Cerebellar nuclear complex (tissue), 1 donor: ENCODE measurements at places on chromosomes 7 and 10.

- DNase-seq = no peak
Measured at GRCh38 chr7:22470981-22471380, 29.0 kb downstream of the STEAP1B start.

GRCh38 chr7:123366626-123367025 lies 166.9 kb upstream of the SLC13A1 start:
- DNase-seq = no peak

DNA sequence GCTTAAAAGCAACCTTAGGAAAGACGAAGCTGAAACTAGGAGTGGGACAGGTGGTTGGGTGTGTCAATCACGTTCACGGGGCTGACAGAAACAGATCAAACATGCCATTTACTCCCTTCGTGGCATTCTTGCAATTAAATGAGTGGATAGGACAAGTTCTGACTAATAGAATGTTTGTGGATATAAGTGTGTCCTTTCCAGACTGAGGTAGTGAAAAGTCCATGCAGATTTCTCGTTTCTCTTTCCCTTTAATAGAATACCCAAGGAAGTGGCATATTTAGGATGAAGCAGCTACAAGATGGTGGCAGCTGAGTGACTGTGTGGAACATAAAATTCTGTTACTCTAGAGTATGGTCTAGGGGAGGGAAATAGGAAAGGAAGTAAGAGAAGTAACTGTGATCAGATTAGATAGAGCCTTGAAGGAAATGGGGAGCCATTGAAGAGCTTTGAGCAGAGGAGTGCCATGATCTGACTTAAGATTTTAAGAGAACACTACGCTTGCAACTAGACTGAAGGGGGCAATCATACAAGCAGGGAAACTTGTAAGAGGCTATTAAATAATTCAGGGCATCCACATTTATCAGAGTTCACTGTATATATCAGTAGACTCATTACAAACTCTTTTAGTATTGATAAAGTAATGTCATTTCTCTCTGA lies 46.3 kb upstream of the HYAL4 start:
- no peak for DNase-seq

DNA sequence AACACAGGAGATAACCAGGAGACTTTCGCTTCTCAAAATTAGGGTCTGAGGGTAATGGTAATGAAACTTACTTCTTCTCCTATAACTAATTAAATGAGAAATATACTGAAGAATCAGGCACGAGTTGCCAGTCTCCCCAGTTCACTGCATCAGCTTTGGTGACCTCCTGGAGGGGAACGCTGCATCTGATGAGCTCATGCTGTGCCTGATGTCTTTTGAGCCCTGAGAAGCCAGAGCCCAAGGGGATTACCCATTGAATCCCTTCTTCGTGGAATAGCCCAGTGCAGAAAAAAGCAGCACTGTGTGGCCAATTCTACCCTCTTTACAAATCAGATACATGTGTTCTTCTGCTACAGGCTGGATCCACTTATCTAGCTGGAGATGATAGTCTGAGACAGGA lies 45.1 kb downstream of the CYP2C9 start:
- no peak for DNase-seq

GRCh38 chr10:102131286-102132170 lies 1.3 kb upstream of the PPRC1 start:
- no peak for DNase-seq

- no peak for DNase-seq
Measured at GRCh38 chr7:7100432-7100849, 81.9 kb upstream of the C1GALT1 start.

DNA sequence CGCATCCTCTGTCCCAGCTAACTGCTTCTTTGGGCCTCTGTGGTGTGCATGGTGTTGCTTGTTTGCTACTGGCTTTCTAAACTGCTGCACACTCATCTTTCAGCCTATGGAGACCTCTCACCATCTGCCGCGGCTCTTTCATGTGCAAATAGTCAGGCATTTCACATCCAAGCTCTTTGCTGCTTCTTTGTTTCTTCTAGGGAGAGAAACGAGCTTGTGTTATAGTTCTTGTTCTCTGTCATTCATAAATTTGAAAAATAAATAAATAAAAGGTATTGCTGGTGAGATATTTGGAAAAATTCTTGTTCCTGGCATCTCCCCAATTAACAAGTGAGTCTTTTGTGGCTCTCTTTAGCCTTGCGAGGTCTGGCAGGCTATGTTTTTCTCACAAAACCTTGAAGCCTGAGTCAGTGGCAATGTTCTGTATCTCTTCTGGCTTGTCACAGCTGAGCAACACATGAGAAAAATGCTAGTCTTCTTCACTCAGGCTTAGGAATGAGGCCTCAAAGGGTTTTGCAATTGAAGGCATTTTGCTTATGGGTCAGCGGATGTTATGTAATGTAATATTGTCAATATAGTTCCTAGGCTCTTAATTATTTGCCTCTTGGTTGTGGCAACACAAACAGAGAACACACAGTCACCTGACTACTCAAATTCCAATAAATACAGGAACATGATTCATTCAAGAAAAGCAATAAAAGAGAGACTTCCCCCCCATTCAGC lies 274.0 kb downstream of the FRMD4A start:
- no peak for DNase-seq

DNA sequence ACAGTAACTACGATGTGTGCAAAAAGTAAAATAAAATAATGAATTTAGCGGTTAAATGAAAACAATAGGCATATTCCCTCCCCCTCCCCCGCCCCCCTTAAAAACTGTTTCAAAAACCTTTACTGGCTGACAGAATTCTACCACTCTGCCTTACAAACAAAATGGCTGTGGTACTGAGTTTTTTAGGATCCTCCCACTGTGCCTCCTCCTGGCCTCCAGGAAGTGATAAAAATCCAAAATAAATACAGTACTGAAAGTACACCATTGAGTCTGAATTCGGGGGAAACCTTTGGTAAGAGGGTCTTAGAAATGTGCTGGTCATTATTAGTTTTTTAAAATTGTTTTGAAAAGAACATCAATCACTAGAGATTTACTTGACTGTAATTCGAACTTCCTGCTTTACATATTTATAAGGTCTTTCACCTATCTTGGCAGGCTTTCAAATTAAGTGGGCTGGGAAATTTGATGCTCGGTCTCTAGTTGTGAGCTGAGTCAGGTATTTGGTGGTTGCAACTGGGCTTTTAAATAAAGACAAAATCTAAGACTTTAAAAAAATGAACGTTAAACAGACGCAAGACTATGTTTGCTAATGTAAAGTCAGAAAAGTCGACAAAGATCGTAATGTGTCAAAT lies 32.5 kb upstream of the EPC1 start:
- DNase-seq = no peak

GRCh38 chr7:108561047-108561619 lies 8.4 kb downstream of the THAP5 start:
- no peak for DNase-seq

GRCh38 chr7:135247746-135248471 lies 14.3 kb downstream of the STRA8 start:
- no peak for DNase-seq

- no peak for DNase-seq
Measured at GRCh38 chr7:24158975-24159374, 125.0 kb upstream of the NPY start.
